ENCODE measurements at places on chromosomes 5 and 9.

GRCh38 chr9:12748016-12748415, 26.8 kb upstream of the LURAP1L start:
- no peak for DNase-seq

GRCh38 chr5:60672693-60673264, 27.2 kb downstream of the DEPDC1B start:
- no peak for DNase-seq

GRCh38 chr5:71924325-71924724, 182.9 kb upstream of the MAP1B start:
- no peak for DNase-seq

GRCh38 chr5:138985256-138985655, 110.1 kb upstream of the LRRTM2 start:
- DNase-seq = no peak

GRCh38 chr5:155530046-155530445, 516.5 kb downstream of the KIF4B start:
- no peak for DNase-seq

DNA sequence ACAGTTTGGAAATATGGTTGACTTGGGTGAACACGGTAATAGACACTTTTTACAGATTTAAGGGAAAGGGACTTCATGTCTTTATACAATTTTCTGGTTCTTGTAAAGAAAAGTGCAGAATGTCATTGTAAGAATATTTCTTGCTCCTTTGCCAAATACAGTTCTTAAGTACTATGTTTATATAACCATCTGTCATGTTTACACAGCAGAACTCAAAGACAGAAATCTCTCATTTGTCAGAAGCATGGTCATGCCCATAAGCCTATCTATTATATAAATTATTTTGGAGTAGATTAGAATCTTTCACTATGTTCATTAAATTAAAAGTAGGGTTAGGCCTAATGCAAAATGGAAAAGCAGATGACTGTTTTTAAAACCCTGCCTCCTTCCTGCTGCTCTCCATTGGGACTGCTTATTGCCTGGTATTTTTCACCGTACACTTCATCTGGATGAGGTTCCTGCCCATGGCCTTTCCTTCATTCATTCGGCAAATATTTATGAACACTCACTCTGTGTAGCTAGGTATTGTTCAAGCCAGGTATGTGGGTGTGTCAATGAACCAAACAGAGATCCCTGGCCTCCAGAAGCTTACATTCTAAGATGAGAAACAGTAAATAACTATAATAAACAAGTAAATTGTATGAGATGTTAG, 558.1 kb downstream of the NR2F1-AS1 start:
- DNase-seq = no peak

DNA sequence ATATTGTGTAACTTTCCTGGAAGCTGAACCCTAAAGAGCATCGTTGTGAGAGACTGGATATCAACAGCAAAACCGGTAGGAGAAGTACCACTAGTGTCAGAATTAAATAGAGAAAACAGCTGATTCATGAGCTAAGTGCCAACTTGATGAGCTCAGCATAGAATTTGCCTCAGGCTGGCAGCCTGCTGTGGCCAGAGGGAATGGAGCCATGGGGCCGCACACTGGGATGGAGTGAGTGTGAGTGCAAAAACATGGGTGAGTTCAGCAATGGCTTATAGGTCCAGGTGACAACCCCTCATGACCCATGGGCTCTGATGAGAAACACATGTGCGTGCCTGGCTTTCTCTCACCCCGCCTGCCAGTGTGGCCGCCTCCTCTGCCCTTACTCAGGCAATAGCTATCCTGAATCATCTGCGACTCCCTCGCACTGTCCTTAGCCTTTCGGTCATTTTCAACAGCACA, 25.4 kb downstream of the ADAMTS16 start:
- DNase-seq = no peak

GRCh38 chr5:122007546-122007945, 45.8 kb downstream of the SRFBP1 start:
- no peak for DNase-seq

DNA sequence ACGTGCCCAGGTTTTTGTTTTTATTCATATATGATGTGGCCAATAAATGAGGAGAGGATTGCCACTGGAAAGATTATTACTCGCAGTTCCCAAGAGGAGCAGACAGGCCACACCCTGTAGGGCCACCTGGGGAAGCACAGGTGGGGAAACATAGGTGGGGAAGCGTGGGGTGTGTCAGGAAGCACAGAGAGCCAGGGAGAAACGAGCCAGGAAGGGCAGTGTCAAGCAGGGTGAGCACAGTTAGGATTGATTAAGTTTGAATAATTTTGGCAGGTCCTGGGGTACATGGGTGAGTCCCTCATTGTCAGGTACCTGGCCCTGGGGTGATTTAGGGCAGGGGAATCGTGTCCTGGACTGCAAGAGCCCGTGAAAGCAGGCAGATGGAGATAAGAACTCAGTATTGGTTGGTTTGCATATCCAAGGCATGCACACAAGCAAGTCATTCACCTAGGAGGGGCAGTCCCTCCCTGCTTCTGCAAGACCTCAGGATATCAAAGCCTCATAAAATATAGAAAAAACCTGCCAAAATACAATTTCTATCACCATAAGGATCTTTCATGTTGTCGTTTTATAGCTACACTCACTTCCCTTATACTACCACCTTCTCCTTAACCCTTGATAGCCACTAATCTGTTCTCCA, 22.4 kb downstream of the MVB12B start:
- DNase-seq = no peak

DNA sequence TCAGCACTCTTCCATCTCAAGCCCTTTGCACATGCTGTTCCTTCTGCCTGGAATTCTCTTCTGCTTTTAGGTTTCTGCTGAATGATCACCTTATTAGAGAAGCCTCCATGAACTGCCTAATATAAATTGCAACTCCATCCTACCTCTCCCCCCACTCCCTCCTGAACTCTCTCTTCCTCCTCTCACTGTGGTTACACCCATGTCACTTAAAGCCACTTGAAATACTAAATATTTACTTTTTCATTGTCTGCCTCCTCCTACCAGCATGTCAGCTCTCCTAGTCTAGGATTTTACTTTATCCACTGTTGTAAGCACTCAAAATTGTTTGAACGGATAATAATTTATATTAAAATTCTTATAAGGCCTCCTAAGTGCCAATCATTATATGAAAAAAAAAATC, 43.8 kb downstream of the ACTL7B start:
- no peak for DNase-seq

Data from CD4-positive, alpha-beta T cell treated with Interleukin-2 at 100 ng/mL for 4 hours (primary cell).